ENCODE measurements at places on chromosomes 16 and 17.

GRCh38 chr17:60171753-60172079 is 21.9 kb downstream of the CA4 start:
- DNase-seq = no peak

GRCh38 chr16:66364959-66365306 is 1.6 kb upstream of the CDH5 start:
- no peak for DNase-seq

- peak; percentile 89 for DNase-seq
These were observed 17.9 kb downstream of the PDP2 start for GRCh38 chr16:66898207-66898606.

GRCh38 chr17:9021158-9021991 is at the start of gene NTN1:
Gene NTN1 (plus strand): TSS chr17:9021510. CDS start chr17:9022374, 864 bp downstream.
- DNase-seq = peak; percentile 47

GRCh38 chr17:68053231-68054013 is 17.9 kb downstream of the KPNA2 start:
- no peak for DNase-seq

GRCh38 chr17:65402513-65403496 is 158.6 kb downstream of the AXIN2 start:
- no peak for DNase-seq

DNA sequence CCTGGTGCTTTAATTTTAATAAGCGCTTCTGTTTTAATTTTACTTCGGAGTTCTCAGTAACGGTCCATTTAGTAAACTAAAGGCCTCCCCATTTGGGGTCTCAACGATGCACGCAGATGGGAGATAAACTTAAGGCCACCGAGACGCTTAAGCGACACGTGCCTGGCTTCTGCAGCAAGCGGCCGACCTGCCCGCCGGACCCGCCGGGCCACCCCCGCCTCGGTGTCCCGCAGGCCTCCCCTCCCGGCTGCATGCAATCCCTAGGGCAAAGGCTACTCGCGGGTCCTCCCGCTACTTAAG is 592 bp downstream of the GCSH start:
- DNase-seq = no peak

All from kidney tubule cell (primary cell).